ENCODE measurements at places on chromosomes 13 and 19.

GRCh38 chr13:95113601-95114000 lies 187.7 kb downstream of the ABCC4 start:
- DNase-seq, result no peak

DNA sequence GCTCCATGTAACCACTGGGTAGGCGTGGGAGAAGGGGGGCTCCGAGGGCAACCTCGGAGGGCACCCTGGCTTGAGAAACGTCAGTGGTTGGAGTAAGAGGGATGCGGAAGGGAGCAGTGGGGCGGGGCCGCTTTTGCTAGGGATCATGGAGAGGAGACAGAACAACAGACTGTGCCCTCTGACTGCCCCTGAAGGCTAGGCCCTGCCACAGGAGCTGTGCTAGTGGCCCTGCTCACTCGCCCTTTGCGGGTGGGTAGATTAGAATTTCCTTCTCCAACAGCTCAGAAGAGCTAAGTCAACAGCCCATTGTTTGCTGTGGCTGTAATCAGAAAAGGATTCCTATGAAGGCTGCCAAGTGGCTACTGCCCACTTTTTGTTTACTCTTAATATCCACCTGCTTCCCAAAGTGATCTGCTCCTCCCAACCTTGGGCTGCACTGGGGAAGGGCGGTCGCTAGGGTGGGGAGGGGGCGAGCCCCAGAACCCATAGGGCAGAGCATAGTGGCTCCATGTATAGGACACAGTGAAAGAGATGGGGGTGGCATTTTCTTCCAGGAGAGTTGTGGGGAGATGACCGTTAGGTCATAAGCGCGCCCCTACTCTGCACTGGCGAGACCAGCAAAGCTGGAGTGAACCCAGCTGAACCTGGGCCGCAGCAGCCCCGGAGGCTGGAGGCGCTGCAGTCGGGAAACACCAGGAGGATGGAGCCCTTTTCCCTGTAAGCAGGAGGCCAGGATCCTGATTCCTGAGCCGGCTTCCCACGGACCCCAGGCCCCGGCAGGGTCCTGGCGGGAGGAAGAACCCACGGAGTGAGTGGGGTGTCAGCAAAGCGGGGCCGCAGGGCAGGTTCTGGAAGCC lies 1.9 kb upstream of the C1QTNF9 start:
- DNase-seq, result no peak

GRCh38 chr13:77907666-77908341 lies 10.8 kb downstream of the EDNRB start:
- DNase-seq, result no peak

- no peak for DNase-seq
Observed at GRCh38 chr19:17311455-17312188, 2.3 kb downstream of the DDA1 start.

DNA sequence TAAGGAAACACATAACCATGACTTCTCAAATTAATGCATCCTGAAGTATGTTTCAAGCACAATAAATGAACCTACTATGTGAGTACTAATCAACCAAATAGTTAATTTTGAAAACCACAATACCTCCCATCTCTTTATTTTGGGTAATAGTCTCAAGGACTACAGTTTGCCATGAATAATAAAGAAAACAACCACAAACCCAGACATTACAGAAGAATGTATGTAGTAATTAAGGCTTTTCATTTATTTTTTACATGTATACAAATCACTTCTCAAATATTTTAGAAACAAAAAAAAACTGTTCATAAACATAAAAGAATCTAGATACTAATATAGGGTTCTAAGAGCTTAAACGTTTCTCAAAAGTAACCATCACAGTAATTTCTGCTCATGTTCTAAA lies 6.8 kb downstream of the KATNAL1 start:
- no peak for DNase-seq

GRCh38 chr19:35445826-35446593 lies 2.0 kb upstream of the FFAR2 start:
- no peak for DNase-seq

DNA sequence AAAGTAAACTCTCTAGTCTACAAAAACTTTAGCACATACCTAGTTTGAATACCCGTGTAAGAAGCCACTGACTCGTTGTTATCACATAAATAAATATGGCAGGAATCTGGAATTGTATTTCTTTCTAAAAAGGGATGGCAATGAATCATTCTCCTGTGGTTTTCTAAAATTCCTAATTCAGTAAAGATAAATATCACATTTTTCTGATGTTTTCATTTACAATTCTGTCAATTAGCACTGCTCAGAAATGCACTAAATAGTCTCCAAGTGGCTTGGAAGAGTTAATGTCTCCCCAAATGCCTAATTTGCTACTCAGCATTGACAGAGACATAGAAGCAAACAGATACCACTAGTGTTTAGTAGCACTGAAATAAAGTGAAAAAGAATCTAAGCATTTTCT lies 547.7 kb upstream of the SLITRK1 start:
- no peak for DNase-seq
